ENCODE measurements at places on chromosomes 16 and 17.

- DNase-seq = no peak
Observed at GRCh38 chr17:78184868-78185267, 2.0 kb downstream of the TK1 start.

DNA sequence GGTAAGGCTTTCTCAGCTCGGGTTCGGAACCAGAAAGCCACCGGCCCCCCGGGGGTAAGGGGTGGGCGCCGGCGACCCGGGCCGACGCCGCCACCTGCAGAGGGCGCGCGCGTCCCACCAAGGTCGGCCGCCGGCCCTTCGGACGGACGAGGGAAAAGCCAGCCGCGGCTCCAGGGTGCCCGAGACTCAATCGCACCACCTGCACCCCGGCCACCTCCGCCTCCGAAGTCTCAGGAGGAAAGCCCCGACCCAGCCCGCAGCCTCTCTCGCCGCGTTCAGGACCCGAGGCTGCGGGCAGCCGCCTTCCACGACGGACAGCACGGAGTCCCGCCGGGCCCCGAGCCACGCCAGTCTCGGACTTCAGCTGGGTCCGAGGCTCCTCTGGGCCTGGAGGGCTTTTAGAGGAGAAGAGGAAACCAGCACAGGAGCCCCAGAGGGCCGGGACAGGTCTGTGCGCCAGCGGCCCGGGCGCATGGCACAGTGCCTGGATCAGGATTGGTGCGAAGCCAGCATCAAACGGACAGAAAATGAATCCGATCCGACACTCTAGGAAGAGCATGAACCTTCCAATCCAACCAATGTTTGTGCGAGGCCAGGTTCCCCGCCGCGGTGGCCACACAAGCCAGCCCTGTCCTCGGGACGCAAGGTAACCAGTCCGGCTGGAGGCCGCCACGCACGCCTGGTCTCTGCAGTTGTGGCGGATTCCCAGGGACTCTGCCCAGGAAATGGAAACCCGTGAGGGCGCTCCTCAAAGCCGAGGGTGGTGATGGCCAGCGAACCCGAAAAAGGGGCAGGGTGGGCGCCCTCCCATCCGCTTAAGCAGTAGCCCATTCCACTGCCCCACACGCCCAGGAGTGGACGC is 6.7 kb downstream of the CBX8 start:
- DNase-seq = no peak

DNA sequence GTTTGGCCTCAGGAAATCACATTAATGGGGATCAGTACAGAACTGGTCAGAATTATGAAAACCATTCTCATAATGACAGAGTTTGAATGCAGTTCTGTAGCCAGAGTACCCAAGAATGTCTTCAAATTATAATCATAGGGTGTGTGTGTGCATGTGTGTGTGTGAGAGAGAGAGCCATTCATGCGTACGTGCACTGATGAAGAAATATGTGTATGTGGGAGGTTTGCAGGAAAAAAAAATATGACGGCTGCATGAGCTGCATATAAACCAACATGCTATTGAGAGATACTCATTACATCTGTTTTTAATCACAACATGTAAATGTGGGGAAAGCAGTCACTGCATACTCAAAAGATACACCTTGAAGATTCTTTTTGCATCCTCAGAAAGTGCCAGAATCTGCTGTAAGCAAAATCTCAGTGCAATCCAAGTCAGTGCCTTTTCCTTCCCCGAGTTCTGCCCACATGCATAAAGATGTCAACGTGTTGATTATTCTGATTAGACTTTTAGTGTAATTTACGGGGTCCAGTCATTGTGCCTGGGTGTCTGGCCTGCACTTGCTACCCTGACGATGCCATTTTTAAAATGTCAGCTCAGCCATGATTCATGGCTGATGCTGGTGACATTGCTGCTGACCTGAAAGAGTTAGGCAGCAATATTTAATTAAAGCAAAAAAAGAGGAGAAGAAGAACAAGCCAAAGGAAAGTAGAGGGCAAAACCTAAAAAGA is 378.7 kb upstream of the ZFHX3 start:
- DNase-seq = no peak

- DNase-seq = no peak
Observed at GRCh38 chr17:81740395-81740961, 28.4 kb downstream of the SLC25A10 start.

- DNase-seq = no peak
Observed at GRCh38 chr17:71383091-71383490, 737.7 kb upstream of the SOX9 start.

DNA sequence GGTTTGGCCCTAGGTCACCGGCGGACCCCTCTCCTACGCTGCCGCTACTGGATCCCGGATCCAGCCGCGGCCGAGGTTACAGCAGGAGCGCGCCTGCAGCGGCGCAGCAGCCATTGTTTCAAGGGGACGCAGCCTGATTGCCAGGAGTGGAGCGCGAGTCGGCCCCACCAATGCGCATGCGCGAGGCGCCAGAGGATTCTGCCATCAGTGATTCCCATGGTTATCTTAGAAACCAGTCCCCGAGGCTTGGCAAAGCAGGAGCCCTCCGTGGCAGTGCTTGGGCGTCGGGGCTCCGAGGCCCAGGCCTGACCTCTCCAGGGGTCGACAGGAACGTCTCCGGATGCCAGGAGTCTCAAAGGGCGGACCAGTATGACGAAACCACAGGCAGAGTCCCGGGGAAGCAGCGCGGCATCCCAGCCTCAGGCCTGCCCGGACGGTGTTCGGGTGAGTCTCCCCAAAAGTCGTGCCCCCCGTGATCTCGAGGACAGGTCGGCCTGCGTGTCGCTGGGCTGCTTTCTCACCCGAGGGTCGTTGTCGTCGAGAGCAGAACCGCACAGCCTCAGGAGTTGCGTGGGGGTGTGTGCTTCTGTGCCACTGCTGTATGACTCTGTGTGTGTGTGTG is 608.5 kb downstream of the KCNJ18 start:
- no peak for DNase-seq

GRCh38 chr16:79862601-79863000 is 262.1 kb upstream of the MAF start:
- DNase-seq = no peak

- DNase-seq = no peak
Observed at GRCh38 chr16:68469796-68470460, 21.6 kb upstream of the SMPD3 start.

- DNase-seq = no peak
Observed at GRCh38 chr17:32995416-32996045, 3.9 kb downstream of the SPACA3 start.

DNA sequence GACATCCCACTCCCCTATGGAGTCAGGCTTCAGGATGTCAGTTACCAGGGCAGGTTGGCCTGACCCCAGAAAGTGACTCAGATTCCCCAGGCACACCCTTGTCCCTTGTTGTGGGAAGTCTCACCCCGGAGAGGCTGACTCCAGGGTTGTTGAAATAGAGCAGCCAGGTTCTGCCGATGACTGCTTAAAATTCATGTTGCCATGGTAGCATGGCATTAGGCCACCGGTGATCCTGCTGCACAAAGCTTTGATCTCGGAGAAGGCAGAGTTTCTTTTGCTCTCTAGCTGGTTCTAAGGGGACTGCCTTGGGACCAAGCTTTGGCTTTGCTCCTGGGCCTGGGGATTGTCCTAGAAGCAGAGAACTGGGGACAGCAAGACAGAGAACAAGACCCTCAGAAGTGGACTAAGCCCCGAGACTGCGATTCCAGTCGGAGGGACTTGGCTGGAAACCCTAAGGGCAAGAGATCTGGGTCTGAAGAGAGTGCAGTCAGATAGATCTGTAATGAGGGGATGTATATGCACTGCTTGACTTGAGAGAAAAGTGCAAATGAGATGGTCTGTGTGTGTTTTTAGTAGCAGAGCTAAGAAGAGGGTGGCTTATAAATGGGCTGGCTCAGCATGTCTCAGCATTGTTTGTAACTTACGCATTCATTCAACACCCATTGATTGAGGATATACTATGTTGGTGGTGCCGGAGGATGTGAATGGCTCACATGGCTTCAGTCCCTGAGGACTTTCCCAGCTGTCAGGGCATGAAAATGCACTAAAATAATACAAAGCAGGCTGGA is 106.9 kb downstream of the RGS9 start:
- no peak for DNase-seq

DNA sequence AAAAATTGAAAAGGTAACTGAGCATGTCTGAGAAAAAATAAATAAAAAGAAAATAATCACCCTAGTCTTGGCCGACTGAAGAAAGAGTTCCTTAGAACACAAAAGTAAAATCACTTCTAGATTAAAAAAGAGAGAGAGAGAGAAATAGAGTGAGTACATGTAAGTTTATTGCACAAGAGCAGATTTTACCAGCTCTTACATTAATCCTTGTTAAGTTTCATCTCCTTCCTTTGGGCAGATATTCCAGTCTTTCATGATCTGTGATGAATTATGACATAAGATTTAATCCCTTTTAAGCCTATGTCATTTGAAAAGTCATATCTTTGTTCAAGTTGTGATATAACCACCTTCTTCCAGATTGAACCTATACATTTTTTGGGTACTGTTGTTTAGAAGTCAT is 54.8 kb downstream of the NFAT5 start:
- no peak for DNase-seq

DNA sequence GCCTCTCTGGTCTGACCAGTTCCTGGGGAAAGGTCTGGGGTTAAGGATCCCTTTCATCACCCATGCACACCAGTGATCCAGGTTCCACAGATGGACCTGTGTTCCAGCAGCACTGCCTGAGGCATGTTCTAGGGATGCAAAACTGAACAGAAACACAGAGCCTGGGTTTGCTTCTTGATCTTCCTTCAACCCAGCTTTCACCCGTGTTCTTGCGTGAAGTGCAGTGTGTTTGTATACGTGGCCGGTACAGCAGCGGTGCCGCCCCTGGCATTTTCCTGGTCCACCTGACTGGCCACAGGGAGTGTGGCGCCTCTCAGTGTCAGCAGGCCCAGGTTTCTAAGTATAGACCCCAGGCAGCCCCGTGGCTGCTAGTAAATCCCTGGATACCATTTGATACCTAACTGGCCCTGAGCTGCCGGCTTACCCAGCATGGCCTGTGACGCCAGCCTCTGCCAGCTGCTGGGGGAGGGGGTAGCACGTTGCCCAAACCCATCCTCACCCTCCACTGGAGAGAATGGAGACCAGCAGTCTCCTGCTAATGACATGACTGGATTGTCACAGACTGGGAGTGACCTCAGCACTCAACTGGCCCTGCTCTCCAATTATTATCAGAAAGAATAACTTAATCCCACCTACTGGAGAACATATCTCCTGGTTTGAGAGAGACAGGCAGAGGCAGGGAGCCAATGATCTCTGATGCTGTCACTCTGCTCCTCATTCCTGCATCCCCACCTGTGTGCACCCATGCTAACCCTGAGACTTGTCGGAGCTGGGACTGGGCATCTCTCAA is 59.2 kb upstream of the LGALS9 start:
- no peak for DNase-seq

- DNase-seq = no peak
Observed at GRCh38 chr17:42002792-42003301, 14.4 kb downstream of the DNAJC7 start.

- no peak for DNase-seq
Observed at GRCh38 chr17:20191056-20191455, 181.9 kb downstream of the SPECC1 start.

GRCh38 chr16:1283996-1284616 is 25.3 kb upstream of the UBE2I start:
- DNase-seq = no peak

GRCh38 chr16:81539759-81540472 is 95.3 kb downstream of the CMIP start:
- no peak for DNase-seq

DNA sequence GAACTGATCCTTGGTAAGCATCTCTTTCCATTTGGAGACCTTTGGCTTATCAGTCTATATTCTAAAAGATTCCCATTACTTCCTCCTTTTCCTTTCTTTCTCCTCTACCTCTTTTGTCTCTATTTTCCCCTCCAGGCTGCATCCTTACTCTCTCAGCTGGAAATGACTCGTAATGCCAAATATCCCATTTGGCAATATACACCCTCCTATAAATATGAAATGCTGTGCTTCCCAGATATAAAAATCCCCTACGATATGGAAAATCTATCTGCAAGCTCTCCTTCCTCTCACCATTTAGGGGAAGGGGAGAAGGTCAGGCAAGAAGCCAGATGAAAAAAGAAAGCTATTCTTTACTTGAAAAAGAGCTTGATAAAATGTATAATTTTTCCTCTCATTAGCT is 39.9 kb downstream of the XPO6 start:
- no peak for DNase-seq

- no peak for DNase-seq
Observed at GRCh38 chr17:76643553-76644148, at the start of gene ST6GALNAC1. ST6GALNAC1 (minus strand) TSS chr17:76643757; CDS start chr17:76643638, 119 bp downstream.

GRCh38 chr17:60901242-60901641 is 223.6 kb downstream of the BCAS3 start:
- DNase-seq = no peak

DNA sequence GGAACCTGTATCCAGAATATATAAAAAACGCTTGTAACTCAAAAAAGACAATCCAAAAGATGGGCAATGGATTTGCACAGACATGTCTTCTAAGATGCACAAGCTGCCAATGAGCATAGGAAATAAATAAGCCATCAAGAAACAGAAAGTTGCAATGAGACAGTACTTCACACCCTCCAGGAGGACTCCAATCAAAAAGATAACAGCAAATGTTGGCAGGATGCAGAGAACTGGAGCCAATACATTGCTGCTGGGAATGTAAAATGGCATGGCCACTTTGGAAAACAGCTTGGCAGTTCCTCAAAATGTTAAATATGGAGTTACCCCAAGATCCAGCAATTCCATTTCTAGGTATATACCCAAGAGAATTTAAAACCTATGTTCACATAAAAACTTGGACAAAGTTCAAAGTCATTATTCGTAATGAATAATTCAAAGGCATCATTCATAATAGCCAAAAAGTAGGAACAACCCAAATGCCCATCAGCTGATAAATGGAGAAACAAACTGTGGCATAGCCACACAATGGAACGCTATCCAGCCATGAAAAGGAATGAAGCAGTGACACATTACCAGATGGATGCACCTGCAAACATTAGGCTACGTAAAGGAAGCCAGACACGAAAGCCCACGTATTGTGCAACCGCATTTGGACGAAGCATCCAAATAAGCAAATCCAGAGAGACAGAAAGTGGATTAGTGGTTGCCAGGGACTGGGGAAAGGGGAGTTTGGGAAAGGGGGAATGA is 25.6 kb downstream of the GGA2 start:
- DNase-seq = no peak

GRCh38 chr17:19343256-19343630 is 19.3 kb downstream of the B9D1 start:
- DNase-seq = no peak

- DNase-seq = no peak
Observed at GRCh38 chr16:49327466-49327865, 45.8 kb upstream of the CBLN1 start.

GRCh38 chr17:12622726-12623125 is 43.0 kb upstream of the MYOCD start:
- DNase-seq = no peak

DNA sequence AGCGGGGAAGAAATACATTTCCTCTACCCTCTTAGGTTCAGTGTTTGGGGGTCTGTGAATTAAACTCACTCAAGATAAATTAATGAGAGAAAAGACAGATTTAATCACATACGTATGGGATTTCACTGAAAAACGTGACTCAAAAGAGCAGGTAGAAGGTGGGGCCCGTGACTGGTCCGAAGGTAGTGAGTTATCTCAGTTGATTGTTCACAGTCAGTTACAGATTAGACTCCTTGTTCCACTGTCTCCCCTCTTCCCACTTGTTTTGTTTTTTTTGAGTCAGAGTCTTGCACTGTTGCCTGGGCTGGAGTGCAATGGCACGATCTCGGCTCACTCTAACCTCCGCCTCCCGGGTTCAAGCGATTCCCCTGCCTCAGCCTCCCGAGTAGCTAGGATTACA is 301.2 kb downstream of the SEC14L1 start:
- no peak for DNase-seq

Data from effector memory CD8-positive, alpha-beta T cell (primary cell).